ENCODE measurements at places on chromosomes 4 and X. TPM values are rescaled to one million over a fixed set of nuclear protein-coding genes. Genes with fewer than 3 reads are reported as not detected.

DNA sequence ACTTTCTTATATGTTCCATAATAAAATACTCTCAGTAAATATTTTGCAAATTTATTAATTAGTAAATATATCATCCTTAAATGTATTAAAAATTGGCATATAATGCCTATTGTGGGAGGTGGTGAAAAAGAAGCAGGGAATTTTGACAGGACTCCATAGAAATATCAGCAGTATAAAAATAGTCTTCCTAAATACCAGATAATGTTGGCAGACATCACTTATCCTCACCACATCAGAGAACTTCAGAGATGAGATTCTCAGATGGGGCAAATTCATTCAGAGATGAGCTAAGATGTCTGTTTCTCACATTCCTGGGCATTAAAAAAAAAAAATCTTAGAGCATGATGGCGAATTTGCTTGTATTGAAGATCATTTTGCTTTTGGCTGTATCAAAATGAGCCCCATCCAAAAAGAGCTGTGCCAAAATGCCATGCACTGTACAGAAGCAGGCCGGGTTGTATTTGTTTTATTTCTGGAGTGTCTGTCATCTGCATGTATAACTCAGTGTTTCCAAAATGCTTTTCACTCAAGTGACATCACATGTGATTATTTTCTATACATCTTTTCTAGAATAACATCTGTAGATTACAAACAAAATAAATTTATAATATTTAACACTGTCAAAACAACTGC is 41.7 kb downstream of the ATP8A1 start:
- DNase-seq: no peak

Gene GABRE
- 122 TPM for total RNA-seq

Gene DCUN1D4
- total RNA-seq: 30.3 TPM

GRCh38 chr4:128917781-128918180 is 108.3 kb downstream of the JADE1 start:
- no peak for DNase-seq

DNA sequence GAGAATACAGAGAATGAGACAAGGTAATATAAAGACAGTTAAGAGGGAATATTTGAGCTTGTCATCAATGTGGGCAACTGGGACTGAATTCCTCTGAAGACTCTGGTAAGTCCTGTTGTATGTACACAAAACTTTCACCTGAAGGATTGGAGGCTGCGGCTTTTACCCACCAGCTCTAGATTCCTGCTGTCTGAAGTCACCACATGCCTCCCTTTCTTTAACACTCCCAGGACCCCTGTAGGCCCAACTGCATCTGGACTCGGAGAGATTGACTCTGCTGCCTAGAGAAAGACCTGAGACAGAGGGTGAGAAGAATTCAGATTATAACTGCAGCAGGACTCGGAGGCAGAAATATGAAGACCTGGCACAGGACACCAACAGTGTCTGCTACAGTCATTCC is 1048.0 kb downstream of the PDHA2 start:
- DNase-seq: no peak
